Fibroblast of upper back skin (primary cell): ENCODE measurements at places on chromosomes 2 and 18.

DNA sequence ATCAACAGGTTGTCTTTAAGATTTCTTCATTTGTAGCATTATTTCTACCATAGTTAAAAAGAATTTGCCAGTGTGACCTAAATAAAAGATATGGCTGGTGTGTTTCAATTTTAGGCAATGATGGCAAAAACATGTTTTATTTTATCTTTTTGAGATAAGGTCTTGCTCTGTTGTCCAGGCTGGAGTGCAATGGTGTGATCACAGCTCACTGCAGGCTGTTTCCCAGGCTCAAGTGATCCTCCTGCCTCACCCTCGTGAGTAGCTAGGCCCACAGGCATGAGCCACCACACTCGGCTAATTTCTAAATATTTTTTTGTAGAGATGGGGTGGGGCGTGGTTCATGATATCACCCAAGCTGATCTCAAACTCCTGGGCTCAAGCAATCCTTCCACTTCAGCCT is 47.0 kb upstream of the COBLL1 start:
- DNase-seq, result no peak

DNA sequence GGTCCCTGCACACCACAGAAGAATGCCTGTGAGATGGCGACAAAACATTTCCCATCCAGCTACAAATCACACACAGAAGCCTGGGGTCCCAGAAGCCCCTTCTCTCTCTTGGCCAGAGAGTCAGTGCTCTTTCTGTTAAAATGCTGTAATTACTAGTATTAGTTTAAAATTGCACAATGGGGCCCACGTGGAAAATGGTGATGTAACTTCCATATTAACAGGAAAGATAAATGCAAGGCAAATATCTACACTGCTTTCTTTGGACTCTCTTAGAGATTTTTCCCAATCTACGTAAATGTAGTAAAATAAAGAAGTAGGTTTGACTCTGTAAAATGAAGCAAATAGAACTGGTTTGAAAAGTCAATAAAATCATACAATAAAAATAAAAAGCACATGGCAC is 113.9 kb upstream of the TFCP2L1 start:
- no peak for DNase-seq

- no peak for DNase-seq
Observed at GRCh38 chr18:75592527-75592926, 165.0 kb upstream of the SMIM21 start.

GRCh38 chr2:189553504-189554088 is 27.0 kb downstream of the SLC40A1 start:
- no peak for DNase-seq

DNA sequence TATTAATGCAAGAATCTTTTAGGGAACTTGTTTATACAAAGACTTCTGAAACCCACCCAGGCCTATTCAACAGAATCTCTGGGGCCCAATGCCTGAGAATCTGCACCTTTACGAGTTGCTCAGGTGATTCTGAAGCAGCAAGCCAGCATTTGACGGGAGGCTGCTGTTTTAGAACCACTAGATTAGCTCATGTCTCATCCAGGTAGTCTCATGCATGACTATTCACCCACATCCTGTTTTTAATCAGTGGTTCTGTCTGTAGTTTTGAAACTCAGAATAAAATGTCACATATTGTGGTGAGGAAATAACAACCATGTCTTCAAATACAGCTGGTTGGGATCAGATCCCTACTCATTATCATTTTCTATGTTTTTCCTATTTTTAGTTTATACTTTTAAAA is 39.5 kb downstream of the CYTIP start:
- peak; percentile 23 for DNase-seq

DNA sequence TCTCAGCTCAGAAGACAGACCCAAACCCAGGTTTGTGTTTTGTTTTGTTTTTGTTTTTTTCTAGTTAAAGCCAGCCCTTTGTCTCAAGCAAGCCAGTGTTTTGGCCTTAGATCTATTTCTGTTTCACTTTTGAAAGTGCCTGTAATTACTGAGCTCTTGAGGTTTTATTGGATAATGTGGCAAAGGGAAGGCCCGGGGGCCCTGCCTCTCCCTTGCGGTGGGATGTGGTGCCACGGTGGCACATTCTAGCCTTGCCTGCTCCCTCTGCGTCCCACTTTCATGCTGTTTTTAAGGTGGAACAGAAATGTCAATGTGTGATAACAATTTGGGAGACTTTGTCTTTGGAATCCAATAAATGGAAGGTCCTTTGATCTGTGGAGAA is 2.5 kb downstream of the HPCAL1 start:
- DNase-seq, result no peak

DNA sequence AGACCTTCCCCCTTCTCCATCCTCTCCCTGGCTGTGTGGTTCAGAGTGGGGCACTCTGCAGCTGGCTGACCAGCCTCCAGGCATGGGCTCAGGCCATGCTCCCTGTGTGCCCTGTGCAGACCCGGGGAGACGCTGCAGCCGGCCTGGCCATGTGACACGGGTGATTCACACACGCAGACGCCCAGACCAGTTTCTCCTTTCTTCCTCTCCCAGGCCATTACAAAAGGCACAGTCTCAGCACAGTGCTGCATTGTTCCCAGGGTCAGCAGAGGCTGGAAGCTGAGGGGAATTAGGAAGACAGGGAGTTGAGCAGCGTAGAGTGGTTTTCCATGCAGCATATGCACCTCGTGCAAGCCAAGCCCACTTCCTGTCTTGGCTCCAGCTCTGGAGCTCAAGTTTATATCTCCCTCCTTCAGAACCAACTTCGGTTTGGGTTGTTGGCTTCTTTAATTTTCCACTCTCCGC is 288.5 kb downstream of the TNS1 start:
- no peak for DNase-seq

- peak; percentile 62 for DNase-seq
Observed at GRCh38 chr2:55923091-55923981, at the start of gene EFEMP1. EFEMP1 (minus strand) TSS chr2:55923782; CDS start chr2:55922440, 1,342 bp downstream.

DNA sequence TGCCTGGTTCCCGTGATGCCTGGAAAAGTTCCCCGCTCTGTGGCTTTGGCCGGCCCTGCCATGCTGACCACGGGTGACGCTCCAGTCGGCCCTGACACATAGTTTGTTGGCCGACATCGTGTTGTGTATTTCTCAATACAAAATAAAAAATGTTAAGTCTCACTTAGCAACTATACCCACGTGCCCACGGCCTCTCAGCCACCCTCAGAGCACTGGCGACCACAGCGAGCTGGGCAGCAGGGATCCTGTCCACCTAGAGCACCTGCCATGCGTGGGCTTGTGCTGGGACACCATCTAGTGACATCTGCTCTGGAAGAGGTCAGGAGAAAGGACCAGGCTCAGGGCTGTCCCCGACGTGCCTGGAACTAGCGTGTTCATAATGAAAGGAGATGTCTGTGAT is 261.7 kb downstream of the HDAC4 start:
- DNase-seq, result no peak

GRCh38 chr2:12177455-12178288 is 431.2 kb downstream of the LPIN1 start:
- DNase-seq, result peak; percentile 34

DNA sequence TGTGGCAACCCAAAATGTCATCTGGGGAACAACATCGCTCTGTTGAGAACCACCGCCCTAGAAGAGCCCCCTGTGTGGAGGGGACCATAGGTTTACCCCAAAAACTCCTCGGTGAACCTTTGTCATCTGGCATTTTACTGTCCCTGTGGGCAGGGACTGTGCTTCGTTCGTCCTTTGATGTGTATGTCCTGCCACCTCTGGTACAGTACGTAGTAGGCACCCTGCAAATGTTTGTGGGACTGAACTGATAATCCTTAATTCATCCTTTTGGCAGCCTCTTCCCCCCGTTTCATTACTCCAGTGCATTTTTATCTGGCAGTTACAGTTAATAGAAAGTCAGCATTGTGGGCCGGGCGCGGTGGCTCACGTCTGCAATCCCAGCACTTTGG is 728 bp downstream of the NAPG start:
- DNase-seq, result no peak

DNA sequence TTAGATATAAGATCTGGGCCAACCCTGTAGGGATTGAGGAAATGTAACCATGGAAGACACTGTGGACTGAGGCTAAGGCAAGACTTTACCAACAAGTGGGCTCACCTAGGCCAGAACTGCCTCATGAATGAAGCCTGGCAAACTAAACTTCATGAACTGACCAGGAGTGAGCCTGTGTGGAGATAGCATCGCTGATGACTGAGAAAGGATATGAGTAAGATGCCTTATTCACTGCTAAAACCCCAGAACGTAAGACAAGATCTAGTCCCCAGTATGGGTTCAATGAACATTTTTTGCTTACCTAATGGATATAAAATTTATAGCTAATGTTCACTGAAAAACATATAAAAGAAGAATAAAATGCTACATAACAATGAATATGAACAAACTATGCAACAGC is 399.8 kb downstream of the SATB2 start:
- DNase-seq, result peak; percentile 0

DNA sequence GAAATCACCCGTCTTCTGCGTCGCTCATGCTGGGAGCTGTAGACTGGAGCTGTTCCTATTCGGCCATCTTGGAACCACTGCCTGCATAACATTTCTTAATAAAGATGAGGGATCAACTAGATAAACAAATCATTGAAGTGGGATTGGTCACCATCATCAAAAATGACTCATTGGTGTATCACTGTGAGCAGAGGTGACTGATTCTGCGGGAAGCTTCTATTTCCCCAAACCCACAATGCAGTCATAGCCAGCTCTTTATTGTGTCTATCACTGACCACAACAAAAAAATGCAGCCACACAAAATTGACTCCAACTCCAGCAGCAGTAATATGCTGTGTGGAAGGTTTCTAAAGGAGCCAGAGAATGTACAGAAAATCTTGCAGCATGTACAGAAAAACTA is 630.7 kb upstream of the HS6ST1 start:
- DNase-seq, result peak; percentile 2

DNA sequence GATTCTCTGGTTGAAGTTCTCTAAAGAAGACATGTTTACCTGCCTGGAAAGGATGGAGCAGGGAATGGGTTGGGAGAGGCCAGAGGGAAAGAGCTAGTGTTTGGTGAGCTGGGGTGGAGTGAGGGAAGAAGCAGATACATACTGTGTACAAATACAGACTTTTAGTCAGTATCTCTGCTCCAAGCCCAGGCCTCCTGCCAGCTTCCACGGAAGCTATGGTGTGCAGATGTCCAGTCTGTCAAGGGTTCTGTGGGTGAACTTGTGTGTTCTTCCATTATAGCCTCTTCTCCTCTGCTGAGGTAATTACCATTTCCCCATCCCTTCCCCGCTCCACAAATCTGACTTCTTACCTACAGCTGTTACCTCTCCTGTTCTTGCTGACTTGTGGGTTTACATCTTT is 208.6 kb downstream of the HRH4 start:
- DNase-seq, result no peak

GRCh38 chr2:178266445-178266844 is 72.1 kb downstream of the OSBPL6 start:
- DNase-seq, result no peak

GRCh38 chr2:70712916-70713315 is 55.1 kb downstream of the ADD2 start:
- DNase-seq, result no peak

DNA sequence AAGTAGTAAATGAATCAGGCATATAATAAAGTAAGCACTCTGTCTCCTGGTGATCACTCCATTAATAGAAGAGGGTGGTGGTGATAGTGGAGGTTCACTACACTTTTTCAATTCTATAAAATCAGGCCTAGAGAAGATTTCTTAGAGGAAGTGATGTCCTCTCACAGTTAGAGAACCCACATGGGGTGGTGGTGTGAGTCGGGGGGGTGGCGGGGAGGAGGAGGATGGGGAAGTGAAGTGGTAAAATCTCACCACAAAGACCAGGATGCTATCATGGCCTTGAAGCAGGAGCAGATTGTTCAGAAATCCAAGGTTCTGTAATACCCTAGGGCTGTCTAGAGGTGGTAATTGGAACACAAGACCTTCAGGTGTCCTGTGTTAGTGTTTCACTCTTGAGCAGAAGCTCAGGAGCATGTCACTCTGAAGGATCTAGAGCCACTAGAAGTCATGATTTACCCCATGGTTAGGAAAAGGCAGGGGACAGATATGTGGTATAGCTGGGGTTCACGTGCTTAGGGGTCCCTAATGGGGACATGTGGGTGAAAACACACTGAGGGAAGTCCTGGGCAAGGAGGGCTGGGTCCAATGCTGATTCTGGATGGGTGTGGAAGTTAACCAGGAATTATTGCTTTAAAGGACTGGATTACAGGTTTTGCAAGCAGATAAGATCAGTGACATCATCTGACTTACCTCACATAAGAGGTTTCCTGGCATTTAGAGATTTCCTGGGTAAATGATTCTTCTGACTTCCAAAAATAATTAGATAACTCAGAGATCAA is 31.0 kb downstream of the RNF125 start:
- DNase-seq, result peak; percentile 1

DNA sequence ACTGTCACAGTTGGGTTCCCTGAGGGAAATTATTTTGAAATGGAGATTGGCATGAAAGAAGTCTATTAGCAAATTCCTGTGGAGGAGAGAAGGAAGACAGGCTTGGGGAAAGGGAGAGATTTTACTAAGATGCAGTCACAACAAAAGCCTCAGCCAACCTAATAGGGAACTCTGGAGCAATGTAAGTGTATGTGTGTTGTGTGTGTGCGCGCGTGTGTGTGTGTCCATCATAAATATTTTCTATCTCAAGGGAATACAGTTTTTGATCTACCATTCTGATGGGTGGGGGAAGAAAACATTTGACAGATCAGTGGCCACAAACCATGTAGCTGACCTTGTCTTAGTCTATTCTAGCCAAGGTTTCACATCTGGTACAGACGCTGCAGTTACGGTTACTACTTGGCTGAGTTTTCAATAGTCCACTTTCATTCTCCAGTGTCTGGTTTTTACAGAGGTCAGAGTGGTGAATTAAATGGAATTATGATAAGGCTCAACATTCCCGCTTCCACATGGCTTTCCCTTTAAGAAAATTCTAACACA is 72.6 kb downstream of the MREG start:
- DNase-seq, result peak; percentile 16
